Stimulated activated CD4-positive, alpha-beta T cell treated with anti-CD3 and anti-CD28 coated beads, Interleukin-15, amount 100 ng/mL, for 24 hours (primary cell): ENCODE measurements at places on chromosomes 4 and X.
A peak's percentile ranks its signal among the peaks of the same experiment; 100 is the strongest.

DNA sequence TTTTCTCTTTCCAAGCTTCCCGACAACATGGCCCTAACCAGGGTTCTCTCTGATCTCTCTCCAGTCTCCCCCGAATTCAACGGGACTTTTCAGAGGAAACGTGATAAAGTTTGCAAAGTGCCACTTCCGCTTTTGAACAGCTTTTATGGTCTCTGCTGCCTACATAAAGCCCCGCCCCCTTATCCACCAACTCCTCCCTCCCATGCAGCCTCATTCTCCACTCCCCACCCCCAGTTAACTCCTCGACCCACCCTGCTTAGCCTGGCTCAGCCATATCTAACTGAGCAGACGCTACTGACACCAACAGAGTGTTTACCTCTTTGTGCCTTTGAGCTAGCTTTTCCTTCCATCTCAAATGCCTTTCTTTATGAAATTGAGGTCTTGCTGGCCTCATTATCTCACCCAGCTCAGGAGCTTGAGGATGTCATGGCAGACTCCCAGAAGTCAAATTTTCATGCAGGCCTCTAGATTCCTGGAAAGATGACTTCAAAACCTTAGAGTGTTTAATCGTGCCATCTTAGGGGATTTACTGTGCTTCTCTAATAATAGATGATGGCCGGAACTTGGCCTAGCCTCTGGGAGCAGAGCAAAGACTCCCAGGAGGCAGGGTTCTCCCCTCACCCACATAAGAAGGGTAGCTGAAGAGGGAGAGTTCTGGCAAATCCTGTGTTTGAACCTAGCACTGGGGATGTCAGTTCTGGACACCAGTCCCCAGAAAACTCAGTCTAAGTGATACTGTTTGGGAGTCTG, 606.0 kb downstream of the BCOR start:
- DNase-seq, result peak; percentile 70

DNA sequence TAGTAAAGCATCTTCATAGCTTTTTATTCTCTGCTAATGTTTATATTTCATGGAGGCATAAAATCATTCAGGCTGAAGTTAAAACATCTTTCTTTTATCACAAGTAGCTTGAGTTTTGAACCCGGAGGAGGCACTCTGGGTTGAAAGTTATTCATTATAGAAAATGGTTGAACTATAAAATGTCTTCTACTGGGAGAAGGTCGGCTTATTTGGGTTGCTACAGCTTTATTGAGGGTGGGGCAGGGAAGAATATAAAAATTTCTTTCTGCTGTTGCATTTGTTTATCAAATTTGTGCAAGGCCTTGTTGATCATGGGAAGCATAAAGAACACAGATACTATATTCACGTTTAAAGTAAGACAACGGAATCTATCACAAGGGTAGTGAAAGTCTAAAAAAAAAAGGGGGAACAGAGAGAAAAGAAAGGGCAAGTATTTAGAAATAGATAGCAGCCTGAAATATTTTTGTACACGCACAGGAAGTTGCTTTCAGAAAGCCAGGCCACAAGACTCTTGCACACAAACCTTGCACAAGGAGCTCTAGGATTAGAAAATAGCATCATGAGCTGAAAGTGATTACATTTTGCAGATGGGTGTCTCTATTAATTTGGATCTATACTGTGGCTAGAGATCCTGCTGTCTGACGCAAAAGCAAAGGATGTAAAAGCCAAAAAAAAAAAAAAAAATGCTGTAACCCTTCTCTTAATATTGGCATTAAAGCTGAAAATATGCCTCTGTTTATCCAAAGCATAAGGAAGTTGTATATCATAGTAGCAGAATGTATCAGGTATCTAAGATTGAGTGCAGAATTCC, 37.2 kb upstream of the FAM9C start:
- no peak for DNase-seq

DNA sequence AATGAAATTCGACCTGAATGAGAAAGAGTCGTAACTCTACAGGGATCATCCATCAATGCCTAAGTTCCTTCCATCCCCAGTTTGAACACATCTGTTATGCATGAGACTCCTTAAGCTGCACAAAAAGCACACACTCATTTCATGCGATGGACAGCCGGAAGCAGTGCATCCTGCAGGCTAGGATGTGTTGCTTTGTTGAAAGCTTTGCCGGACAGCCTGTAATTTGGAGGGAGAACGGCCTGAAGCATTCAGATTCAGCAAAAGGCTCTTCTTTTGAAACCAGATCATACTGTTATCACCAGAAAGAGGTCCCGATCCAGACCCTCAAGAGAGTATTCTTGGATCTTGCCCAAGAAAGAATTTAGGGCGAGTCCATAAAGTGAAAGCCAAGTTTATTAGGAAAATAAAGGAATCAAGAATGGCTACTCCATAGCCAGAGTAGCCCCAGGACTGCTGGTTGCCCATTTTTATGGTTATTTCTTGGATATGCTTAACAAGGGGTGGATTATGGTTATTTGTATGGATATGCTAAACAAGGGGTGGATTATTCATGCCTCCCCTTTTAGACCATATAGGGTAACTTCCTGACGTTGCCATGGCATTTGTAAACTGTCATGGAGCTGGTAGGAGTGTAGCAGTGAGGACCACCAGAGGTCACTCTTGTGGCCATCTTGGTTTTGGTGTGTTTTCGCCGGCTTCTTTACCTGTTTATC, 48.1 kb upstream of the DHRSX start:
- no peak for DNase-seq

- DNase-seq, result no peak
Observed at GRCh38 chr4:123819362-123820035, 422.9 kb downstream of the SPRY1 start.

- no peak for DNase-seq
Observed at GRCh38 chrX:115503099-115503498, 57.9 kb upstream of the PLS3 start.

DNA sequence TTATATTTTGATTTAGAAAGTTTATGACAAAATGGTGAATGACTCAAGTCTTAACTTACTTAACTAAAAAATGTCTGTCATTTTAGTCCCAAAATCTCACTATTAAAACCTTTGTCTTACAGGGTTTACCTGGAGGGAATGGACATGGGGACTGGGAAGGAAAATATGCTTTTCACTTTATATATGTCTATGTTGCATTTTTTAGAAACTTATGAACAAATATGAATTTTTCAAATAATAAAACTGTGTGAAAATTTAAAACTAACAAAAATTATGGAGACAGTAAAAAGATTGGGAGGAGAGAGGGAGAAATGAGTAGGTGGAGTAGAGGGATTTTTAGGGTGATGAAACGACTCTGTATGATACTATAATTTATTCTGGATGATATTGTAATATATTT, 6.2 kb downstream of the MGARP start:
- DNase-seq, result no peak

- DNase-seq, result no peak
Observed at GRCh38 chr4:177726111-177726510, 283.9 kb upstream of the AGA start.

GRCh38 chrX:153538424-153538823, 21.0 kb downstream of the ATP2B3 start:
- DNase-seq, result no peak

GRCh38 chrX:79413963-79414362, 46.8 kb upstream of the ITM2A start:
- no peak for DNase-seq

- DNase-seq, result no peak
Observed at GRCh38 chr4:165766018-165766417, 107.0 kb upstream of the TLL1 start.

- no peak for DNase-seq
Observed at GRCh38 chrX:69032601-69033000, 132.7 kb downstream of the PJA1 start.

- DNase-seq, result no peak
Observed at GRCh38 chr4:113840861-113841260, 79.3 kb upstream of the CAMK2D start.

DNA sequence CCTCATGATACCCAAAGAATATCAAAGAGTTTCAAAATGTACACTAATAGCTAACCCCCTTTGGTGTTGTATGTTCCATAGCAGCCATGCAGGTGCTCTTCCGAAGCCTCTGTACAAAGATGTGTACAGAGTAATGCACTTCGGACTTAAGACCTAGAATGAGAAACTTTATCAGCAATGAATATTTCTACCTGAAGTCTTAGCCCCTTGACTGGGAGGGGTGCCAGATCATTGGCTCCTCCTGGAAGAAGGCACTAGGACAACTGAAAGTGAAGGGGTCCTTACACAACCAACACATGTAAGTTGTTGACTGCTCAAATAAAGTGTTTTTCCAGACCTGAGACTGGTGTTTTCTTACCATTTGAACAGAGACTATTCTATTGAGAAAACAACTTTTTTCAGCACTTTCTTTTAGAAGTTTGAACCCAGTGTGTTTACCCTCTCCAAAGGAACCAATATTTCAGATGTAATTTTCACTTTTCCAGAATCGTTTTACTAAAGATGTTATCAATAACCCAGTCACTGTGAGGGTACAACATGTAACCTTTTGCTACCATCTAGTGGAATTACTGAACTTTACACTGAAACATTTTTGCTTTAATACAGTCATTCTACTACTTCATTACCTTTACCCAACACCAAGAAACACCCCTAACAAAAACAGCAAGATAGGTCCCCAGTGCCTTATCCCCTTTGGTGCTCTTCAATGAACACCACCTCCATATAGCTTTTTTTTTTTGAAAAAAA, 33.3 kb upstream of the PRDX4 start:
- DNase-seq, result no peak

DNA sequence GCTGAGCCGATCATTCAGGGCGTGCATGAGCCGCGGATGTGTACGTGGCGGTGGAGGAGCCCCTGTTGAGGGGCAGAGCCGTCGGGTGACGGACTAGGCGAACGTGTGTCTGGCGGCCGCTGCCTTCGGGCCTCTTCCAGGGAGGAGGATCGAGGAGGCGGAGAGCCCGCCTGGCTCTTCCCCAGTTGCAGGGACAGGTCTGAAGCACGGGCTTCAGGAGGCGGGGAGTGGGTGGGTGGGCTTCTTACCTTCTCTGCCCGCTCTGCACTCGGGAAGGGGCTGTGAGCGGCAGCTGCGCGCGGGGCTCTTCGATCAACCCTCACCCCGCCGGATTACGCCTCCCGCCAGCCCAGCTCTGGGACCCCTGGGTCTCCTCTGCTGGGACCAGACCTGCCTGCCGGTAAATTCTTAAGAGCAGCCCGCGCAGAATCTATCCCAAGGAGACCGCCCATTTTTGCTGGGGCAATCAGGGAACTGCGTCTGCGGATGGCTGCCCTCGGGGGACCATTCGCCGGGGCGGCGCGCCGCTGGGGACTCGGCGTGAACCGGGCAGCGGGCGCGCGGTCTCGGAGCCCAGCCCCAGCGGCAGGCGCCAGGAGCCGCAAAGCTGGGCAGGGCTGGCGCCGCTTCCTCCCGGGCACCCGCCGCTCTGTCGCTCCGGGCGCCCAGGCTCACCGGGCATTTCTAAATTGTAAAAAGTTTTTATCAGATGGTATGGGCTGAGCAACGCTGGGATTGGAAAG, 4.9 kb downstream of the PLAC8 start:
- DNase-seq, result peak; percentile 67

DNA sequence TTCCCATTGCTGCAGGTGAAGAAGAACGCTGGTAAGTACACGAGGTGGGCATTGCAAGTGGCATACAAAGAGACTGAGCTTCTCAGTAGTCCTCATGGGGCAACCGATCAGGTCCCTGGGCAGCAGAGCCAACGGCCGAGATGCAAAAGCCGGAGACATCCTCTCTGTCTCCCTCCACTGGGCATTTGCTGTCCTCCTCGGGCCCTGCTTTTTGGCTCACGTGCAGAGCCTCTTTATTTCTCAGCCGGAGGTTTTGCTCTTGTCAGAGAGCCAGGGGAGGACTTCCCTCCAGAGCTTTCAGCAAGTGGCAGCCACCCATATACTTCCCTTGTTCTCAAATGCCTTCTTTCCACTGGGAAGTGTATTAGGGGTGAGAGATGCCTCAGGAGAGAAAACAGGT, 18.0 kb downstream of the STARD8 start:
- DNase-seq, result no peak

DNA sequence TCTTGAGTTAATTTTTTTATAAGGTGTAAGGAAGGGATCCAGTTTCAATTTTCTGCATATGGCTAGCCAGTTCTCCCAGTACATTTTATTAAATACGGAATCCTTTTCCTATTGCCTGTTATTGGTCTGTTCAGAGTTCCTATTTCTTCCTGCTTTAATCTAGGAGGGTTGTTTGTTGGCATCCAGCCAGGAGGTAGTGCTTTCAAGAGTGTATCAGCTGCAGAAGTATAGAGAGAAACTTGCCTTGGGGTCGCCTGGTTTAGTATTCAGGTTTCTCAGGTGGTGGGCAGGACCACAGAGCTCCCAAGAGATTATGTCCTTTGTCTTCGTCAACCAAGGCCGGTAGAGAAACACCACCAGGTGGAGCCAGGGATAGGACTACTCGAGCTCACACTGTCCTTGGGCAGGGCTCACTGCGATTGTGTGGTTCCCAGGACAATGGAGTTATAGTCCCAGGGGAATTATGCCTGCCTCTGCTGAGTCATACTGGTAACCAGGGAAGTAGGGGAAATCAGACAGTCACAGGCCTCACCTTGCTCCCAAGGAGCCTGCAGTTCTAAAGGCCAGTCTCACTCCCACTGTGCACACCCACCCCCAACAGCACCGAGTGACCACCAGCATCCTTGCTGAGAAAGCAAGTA, 168.1 kb downstream of the VSIG4 start:
- DNase-seq, result peak; percentile 5

- DNase-seq, result no peak
Observed at GRCh38 chrX:150763810-150764209, 70.6 kb downstream of the MTMR1 start.

GRCh38 chr4:109801895-109802319, at the start of gene CFI:
TSS of gene CFI (minus strand) at chr4:109801999. CDS start at chr4:109801971, 28 bp downstream.
- no peak for DNase-seq

GRCh38 chrX:77937291-77937690, 26.8 kb downstream of the ATP7A start:
- DNase-seq, result no peak

GRCh38 chr4:126583509-126583908, 1049.2 kb upstream of the INTU start:
- no peak for DNase-seq

- no peak for DNase-seq
Observed at GRCh38 chr4:185893500-185893899, 81.5 kb upstream of the SORBS2 start.

DNA sequence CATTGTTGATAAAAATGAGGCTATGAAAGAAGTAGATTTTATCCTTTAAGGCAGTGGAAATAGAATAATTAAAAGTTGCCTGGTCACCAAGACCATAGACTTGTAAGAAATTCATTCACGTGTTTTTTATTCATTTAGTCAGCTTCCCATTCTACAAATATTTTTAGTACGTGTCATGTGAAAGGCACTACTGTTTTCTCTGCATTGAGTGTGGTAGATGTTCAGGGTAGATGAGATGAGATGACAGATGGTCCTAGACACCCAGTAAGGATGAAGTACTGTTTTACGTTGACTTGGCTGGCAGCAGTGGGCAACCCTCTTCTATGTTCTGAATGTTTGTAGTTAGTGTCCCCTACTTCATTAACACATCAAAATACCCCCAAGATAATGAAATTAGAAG, 228.1 kb downstream of the ARHGAP24 start:
- no peak for DNase-seq

DNA sequence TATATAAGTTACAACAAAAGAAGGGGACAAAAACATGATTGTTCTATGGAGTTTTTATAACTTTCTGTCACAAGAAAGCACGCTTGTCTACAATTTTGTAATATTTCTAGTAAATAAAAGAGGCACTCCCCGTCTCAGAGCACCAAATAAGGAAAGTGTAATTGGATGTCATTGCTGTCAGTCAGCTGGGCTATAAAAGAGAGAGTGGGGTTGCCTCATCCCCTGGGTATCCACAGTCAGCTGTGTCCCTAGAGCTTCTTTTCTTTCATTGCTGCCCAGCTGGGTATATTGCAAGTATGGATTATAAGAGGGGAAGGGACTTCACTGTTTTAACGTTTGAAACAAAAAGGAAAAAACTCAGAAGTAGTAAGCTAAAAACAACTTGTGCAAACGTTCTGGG, 61.3 kb downstream of the NPNT start:
- DNase-seq, result no peak
